BJ (cell line): ENCODE measurements at places on chromosomes 11 and 22. TPM values are rescaled to one million over a fixed set of nuclear protein-coding genes. Genes with fewer than 3 reads are reported as not detected.

DNA sequence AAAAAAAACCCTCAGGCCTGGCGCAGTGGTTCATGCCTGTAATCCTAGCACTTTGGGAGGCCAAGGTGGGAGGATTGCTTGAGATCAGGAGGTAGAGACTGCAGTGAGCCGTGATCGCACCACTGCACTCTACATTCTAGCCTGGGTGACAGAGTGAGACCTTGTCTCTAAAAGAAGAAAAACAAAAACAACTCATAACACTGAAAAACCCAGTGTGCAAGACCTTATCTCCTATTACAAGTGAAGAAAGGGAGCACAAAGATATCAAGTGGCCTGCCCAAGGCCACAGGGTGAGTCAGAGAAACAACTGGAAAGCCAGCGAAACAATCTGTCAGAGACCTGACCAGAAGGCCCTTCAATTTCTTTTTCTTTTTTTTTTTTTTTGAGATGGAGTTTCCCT lies 2.5 kb downstream of the TXN2 start:
- DNase-seq, result no peak

Gene PUS3
- polyA plus RNA-seq, result 4.1 and 8.1 TPM in 2 replicates

Gene CECR2
- not detected in 2 replicates for polyA plus RNA-seq

DNA sequence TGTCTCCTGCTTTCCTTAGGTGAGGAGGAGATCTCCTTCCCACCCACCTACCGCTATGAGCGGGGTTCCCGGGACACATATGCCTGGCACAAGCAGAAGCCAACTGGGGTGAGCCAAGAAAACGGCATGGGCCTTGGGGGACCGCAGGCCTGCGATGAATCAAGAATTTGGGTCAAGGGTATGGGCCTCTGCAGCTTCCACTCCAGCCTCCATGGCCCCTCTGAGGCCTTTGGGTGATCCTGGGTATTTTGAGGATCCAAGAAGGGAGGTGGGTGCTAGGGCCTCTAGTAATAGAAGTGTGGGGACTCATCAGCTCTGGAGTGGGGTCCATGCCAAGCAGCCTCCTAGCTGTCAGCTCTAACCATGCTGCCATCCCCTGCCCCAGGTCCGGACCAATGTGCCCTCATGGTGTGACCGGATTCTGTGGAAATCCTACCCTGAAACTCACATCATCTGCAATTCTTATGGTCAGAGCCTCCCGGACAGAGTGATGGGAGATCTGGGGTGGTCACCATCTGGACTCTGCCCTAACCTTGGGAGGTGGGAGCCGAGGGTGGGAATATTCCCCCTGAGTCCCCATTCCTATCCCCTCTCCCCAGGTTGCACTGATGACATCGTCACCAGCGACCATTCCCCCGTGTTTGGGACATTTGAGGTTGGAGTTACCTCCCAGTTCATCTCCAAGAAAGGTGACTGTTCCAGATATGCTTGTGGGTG lies 8.6 kb downstream of the INPPL1 start:
- DNase-seq, result no peak

DNA sequence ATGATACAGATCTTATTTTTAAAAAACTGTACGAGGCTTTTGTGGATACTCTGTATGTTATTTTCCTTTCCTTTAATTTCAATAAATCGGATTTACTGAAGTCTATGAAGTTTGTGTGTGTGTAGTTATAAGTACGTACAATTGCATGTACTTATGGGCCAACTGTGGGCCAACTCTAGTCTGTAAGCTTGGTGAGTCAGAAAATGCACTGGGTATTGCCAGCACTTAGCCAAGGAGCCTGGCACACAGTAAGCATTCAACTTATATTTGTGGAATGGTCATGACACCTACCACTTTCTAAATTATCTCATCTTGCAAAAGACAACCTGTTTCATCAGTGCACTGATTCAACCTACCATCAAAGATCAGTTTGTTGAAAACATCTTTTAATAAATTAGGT lies 32.6 kb downstream of the THAP12 start:
- DNase-seq, result no peak

Gene LRP4
- 0.91 and 1.3 TPM in 2 replicates for polyA plus RNA-seq

Gene YAP1
- 125 and 139 TPM in 2 replicates for polyA plus RNA-seq

GRCh38 chr11:129458756-129459535 lies 83.3 kb downstream of the BARX2 start:
- DNase-seq, result no peak

DNA sequence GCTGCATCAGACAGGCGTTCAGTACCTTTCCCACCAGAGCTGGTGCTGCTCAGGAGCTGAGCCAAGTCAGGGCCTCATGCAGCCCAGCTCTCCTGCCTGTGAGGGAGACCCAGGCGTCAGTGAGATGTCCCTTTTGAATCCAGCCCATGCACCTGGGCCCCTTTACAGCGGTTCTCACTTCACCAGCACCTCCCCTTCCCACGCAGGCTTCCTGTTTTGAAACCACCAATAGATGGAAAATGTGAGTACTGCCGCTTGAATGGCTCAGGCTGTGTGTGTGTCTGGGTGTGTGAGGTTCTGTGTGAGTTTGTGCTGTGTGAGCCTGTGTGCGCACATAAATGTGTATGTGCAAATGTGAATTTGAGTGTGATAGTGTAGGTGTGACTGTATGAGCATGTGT lies 88.4 kb downstream of the UBASH3B start:
- no peak for DNase-seq

GRCh38 chr11:134564472-134565200 lies 152.6 kb upstream of the B3GAT1 start:
- DNase-seq, result no peak

- no peak for DNase-seq
Observed at GRCh38 chr22:37310075-37310606, 27.8 kb downstream of the CYTH4 start.

GRCh38 chr11:96023275-96023674 lies 99.4 kb upstream of the MTMR2 start:
- no peak for DNase-seq

Gene SSH3
- polyA plus RNA-seq, result 19.1 and 22.1 TPM in 2 replicates

Gene JAML
- polyA plus RNA-seq, result not detected in 2 replicates

DNA sequence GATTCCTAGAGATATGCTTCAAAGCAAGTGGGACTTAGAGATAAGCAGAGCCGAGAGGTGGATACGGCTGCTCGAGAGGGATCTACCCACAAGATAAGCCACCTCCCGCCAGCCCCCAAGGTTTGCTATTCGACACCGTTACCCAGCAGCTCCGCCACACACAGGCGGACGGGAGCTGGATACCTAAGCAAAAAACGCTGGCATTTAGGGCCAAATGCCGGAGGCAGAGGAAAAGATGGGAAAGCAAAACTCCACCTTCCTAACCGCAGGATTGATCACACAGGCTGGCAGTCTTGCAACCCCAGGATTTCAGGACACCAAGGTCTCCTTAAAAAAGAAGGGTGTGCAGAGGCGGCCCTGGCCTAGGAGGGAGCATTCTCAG lies 709 bp downstream of the FTH1 start:
- no peak for DNase-seq

GRCh38 chr22:24105013-24105360 lies 76.3 kb upstream of the SUSD2 start:
- no peak for DNase-seq

Gene NCR3LG1
- 1.5 and 2.0 TPM in 2 replicates for polyA plus RNA-seq

Gene SMIM38
- polyA plus RNA-seq, result 0.09 TPM in 1 of 2 replicates, not detected in the other

DNA sequence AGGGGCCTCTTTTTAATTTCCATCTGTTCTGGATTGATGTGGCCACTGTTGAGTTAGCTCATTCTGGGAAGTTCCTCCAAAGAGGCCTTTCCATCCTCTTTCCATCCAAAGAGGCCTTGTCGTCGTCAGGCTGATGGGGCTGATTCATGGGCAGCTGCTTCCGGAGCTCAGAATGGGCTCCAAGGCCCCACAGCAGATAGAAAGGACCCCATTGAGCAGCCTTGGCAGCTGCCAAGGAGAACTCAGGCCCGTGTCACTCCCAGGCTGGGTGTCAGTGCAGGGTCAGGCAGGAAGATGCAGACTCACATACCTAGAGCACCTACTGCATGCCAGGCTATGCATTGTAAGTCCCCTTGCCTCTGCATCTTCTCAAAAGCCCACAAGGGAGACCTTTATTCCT lies 524.1 kb downstream of the MIAT start:
- DNase-seq, result no peak

Gene OR4P4
- polyA plus RNA-seq, result not detected in 2 replicates

DNA sequence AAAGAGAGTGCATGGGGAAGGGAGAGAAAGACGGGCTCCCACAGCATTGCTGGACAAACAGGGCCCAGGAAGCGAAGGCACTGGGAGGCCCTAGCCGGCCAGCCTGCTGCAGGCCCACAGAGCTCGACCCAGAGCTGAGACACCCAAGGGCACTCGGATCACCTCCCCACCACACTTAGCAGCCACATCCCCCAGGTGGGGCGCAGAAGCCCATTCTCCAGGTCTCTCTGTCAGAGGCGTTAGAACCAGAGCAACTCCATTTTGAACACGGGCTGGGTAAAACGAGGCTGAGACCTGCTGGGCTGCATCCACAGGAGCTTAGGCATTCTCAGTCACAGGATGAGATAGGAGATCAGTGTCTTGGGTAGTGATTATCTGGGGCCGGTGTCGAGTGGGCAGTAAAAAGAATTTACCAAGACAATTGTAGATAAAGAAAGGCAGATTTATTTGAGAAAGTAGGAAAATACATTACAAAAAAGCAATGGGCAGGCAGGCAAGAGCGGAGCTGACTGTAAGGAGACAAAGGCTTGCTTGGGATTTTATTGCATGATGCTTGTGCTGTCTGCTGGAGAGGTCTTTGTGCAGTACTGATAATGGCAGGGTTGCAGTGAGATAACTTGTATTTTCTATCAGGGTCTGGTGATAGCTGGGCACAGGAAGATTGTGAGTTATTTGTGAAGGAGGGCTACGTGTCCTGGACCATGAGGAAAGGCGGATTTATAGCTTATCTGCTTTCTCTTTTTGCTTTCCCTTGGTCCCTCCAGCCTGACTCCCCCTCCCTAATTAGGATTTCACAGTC lies 13.4 kb upstream of the CAPN5 start:
- no peak for DNase-seq

DNA sequence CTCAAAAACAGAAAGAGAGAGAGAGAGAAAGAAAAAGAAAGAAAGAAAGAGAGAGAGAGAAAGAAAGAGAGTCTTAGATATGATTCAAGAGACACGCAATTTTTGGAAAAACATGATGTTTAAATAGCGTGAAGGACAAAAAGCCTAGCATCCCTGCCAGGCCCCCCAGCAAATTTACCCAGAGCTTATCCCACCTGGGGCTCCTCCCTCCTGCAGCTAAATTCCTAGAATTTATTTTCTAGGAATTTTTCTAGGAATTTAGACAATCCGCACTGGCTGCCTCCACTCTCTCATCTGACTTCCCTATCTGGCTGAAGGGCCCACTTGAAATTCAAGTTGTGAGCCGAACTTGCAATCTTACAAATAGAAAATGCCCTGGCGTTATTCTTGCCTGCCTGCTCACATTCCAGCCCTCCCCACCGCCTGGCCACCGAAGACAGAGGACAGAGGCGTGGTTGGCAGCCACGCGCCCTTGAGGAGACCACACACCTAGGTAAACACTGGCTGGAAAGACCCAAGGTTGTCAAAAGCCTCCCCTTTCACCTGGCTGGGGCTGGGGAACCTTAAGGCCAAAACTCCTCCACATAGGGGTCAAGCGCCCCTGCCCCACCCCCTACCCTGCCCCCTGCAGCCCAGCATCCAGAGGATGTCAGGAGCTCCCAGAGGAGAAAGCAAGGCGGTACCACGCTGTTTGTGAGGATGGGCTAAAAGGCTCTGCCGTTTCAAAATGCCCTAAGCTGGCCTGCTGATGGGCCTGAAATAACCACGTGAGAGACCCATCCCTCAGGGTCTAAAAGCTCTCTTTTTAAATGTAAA lies 42.2 kb downstream of the AHNAK start:
- DNase-seq, result no peak

GRCh38 chr11:14894657-14895598 lies 2.9 kb upstream of the CYP2R1 start:
- no peak for DNase-seq

- DNase-seq, result peak; percentile 100
Observed at GRCh38 chr11:35083431-35084238, 55.3 kb upstream of the CD44 start.

Gene ADM2
- 8.1 and 16.0 TPM in 2 replicates for polyA plus RNA-seq

GRCh38 chr11:128198216-128198772 lies 389.1 kb downstream of the ETS1 start:
- DNase-seq, result no peak

- DNase-seq, result no peak
Observed at GRCh38 chr11:87743007-87743406, 432.2 kb downstream of the RAB38 start.
